CD4-positive, alpha-beta T cell treated with Interleukin-1 beta for 1 hour (primary cell): ENCODE measurements at places on chromosomes 3 and 15.
A peak's percentile ranks its signal among the peaks of the same experiment; 100 is the strongest.

- no peak for DNase-seq
Measured at GRCh38 chr3:97825101-97825500, 3.3 kb downstream of the CRYBG3 start.

GRCh38 chr15:48426941-48427340 lies 95.7 kb downstream of the DUT start:
- DNase-seq = no peak

- DNase-seq = peak; percentile 34
Measured at GRCh38 chr15:50182219-50183013, 420 bp downstream of the SLC27A2 start.

DNA sequence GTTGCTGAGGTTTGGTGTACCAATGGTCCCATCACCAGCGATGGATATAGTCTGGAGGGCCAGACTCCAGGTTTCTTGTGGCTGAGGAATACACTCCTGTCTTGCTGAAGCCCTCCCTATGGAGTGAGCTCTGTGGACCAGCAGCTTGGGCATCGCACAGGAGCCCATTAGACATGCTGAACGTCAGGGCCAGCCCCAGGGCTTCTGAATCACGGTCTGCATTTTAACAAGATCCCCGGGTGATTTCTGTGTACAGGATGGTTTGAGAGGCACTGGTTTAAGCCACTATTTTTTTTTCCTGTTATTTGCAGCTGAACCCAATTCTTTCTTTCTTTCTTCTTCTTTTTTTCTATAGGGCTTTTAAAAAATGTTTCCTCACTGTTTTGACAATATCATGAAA lies 69.5 kb upstream of the XCR1 start:
- no peak for DNase-seq

DNA sequence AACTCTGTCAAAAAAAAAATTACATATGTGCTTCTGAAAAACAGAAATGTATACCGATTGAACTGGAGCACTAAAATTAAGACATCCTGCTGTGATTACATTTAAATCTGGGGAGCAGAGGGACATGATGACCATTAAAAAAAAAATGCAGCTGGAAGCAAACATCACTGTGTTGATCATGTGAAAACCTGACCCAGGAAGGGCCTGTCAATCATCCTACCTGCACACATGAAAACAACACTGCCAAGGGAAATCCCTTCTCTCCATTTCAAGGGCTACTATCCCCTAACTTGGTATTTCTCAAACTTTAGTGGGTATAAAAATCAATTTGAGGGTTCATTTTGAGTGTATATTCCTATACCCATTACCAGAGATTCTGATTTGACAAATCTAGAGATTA lies 719.9 kb upstream of the CBLB start:
- no peak for DNase-seq

DNA sequence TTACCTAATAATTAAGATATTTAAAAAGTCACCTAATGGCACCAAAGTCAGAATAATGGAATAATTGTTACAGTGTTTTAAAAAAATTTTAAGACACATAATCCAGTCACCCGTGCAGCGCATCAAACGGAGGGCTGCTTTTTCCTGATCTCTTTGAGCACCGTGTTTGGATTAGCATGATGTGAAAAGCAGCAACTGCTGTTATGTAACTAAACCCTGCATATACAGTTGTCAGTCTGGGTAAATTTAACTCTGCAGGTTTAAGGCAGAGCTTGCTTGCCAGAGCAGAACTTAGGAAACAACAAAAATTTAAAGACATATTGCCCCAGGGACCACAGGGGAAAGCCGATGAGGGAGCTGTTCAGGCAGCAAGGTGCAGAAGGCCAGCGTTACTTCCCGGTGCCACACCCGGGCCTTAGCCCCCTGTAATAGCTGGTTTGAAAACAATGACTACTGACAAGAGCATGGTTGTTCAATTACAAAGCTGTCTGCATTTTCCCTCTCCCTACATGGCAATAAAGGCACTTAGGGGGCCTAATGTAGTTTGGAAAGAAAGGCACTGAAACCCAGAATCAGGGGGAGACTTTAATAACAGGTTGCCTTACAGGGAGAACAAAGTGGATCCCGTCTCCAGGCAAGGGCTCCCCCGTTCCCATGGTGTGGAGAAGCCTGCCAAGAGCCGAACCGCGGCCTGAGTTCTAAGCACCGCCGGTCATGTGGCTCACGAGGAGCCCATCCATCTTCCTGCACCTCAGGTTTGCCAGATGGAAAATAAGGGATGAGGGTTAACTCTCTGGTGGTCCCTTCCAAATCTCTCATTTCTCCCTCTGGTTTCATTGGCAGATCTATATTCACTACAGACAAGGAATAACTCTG lies 32.2 kb downstream of the RORA start:
- DNase-seq = no peak

- peak; percentile 39 for DNase-seq
Measured at GRCh38 chr3:129123314-129124060, 1.9 kb upstream of the RAB43 start.

DNA sequence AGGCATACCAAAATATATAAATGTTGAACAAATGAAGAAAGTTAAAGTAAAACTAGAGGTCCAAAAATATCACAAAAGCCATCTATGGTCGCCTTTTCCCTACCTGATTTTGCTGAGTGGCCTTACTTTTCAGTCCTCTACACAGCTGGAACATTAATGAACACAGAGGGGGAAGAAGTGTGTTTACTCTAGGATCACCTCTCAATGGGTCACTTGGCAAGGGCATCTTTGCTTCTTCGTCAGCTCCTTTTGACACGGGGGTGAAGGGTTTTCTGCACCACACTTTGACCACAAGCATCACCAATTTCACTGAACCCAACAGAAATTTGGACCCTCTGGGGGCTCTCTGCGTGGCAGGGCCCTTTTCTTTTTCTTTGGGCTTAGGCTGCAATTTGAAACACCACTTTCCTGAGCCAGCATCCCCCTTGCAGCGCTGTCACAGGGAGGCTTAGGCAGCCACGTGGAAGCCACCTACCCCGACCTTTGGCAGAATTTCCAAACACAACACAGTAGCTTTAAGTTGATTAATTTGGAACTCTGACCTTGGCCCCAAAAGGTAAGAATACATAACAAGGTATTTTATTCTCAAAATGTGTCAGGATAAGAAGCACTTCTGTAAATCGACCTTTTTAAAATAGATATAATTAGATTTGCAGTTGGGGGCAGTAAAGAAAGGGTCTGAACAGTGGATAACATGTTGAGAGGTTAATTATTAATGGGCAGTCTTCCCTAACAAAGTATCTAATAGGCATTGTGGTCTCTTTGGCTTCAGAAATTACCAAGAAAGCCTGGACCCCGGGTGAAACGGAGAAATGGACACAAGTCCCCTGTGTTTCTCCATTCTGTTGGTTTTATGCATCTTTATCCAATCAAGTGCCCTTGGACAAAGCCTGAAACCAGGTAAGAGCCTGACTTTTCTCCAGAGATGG lies at the start of gene LIPC:
Gene LIPC (plus strand): TSS at position 771 of the 929 bp plus-strand sequence. CDS start 42 bp downstream, at position 813.
- no peak for DNase-seq

- DNase-seq = no peak
Measured at GRCh38 chr15:64982472-64982871, 7.2 kb downstream of the SPG21 start.

DNA sequence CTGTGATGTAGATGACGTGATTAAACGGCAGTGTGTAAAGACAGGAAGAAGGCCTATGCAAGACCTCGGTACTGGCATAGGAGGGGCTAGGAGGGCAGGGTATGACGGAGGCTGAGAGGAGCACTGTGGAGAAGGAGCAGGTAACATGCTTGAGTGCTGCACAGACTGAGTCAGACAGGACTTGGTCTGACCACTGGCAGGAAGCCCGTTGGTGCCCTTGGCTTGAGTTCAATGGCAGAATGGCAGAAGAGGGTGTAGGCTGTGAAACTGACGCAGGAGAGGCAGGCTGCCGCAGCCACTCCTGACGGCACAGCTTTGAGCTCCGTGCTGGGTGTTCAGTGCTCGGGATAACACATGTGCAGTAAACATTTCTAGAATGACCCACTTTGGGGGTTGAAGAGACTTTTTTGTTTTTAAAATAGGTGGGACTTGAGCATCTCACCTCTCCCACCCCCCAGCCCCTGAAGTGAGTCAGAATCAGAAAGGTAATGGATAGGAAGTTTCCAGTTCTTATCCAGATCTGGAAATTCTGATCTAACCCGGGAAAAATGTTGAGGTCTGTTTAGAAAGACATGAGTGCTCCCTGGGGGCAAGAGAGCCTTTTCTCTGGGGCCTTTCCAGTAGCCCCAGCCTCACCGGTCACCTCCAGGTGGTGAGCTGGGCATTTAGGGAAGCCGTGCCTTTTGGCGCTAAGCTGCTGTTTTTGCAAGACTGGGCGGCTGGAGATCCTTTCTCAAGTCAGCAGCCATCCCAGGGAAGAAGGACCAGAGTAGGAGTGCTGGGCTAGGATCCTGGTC lies 126.4 kb downstream of the RPLP1 start:
- peak; percentile 15 for DNase-seq

DNA sequence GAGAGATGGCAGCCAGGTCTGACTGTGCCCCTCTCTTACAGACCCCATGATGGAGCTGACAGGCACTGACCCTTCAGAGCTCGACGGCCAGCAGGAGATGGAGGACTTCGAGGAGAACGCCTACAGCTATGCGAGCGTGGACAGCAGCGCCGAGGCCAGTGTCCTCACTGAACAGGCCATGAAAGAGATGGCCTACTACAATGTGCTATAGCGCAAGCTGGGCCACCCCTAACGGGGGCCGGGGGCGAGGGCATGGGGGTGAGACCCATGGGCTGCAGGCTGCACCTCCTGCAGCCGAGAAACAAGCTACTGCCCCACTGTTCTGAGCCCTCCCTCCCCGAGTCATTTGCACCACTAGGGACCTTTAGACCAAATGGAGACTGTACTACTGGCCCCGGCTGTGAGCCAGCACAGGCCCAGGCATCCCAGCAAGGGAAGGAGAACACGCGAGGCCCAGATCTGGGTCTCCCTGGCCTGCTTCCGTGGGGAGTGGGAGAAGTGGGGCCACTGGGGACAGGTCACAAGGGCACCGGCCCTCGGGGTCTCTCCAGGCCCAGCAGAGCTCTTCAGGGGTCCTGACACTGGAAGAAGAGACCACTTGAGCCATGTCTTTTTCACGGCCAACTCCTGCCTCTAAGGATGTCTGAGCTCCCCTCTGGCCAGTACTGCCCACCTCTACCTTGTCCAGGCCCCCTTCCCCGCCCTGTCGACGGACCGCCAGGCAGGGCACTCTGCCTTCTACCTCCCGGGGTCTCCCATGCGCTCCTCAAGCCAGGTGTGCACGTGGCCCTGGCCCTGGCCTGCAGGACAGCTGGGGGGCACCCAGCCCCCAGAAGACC lies 22.4 kb downstream of the IDH2 start:
- DNase-seq = no peak

DNA sequence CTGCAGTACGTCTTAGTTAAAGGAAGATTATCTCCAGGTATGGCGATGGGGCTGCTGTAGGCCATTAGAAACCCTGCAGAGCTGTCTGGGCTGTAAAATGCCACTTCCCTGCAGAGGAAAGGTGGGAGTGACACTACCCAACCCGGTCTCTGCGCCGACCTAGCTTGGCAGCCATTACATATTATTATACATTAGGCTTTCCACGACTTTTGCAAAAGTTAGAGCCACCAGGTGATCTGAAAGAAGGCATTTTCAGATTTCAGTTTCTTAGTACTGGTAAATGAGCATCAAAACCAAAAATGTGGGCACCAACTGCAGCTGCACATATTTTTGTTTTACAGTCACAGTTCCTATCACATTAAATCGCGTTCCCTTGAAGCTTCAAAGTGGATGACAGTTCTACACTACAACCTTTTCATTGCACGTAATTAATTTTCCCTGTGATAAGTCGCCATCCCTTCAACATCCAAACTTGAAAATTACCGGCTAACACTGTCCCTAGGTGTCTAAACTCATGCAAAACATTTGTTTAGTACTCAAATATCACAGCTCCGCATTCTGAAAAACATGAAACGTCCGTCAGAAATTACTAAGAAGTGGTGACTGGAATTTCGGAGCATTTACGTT lies 81.4 kb upstream of the CHD2 start:
- no peak for DNase-seq

GRCh38 chr3:115758076-115758763 lies 134.9 kb downstream of the GAP43 start:
- DNase-seq = no peak

DNA sequence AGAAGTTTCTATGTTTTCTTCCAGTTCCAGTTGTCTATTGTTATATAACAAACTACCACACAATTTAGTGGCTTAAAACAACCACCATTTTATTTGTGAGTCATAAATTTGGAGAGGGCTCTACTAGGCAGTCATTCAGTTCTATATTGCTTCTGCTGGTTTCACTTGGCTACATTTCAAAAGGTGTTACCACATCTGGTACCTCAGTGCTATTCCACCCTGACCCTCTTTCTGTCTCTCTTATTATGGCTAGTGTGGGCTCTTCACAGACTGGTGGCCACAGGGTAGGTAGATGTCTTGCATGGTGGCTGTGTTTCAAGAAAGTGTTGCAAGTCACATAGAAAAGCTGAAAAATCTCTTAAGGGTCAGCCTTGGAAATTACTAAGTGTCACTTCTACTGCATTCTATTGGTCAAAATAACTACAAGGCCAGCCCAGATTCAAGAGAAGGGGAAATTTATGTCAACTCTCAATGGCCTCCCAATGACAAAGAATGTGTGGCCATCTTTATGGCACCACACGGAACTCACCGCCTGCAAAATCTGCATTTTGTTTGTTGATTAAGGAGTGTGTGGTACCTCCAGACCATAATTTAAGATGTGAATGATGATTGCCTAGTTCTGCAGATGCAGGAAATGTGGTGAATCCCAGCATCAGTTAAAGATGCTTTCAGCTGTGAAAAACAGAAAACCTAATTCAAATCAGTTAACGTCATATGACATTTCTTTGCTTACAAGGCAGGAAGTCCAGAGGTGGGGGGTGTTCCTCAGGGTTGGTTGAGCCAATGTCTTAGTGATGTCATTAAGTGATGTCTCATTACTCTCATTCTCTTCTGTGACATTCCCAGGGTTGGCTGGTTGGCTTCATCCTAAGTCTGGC lies 105.8 kb upstream of the RASGRP1 start:
- DNase-seq = peak; percentile 85

GRCh38 chr3:87082796-87083440 lies 92.0 kb upstream of the VGLL3 start:
- DNase-seq = no peak

DNA sequence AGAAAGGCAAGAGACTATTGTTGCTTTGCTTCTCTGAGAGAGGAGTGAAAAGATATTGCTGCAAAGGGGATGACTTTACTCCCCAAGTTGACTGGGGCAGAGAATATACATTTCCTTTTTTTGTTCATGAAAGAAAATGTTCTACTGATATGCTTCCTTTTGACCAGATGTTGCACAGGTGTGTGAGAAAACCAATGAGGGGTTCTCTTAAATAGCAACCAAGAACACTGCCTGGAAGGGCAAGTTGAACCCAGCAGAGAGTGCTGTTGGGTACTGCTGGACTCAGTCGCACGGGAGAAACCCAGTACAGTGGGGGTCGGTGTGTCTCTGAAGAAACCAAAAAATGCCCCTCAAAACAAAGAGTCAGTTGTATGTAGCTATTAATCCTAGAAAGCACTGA lies 101.2 kb downstream of the CHST2 start:
- no peak for DNase-seq

DNA sequence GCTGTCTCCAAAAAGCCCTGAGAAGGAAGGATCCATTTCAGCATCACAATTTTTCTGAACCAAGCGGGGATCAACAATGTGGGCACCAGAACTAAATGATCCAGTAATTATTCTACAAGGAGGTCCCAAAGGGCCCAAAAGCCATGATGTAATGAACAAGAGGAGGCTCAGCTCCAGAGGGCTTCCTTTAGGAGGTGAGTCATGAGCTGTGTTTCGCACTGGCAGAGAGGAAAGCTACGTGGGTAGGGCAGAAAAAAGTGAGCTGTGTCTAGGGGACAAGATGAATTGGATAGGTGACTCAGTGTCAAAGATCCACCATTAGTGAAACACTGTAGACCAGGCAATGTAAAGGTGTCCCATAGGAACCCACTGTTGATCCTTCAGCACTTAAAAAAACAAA lies 113.4 kb downstream of the RORA start:
- no peak for DNase-seq
